Type B pancreatic cell (in vitro differentiated cells): ENCODE measurements at places on chromosomes 12 and 14.

- DNase-seq = peak; percentile 71
These were observed 78.6 kb downstream of the CCDC60 start for GRCh38 chr12:119412811-119413794.

DNA sequence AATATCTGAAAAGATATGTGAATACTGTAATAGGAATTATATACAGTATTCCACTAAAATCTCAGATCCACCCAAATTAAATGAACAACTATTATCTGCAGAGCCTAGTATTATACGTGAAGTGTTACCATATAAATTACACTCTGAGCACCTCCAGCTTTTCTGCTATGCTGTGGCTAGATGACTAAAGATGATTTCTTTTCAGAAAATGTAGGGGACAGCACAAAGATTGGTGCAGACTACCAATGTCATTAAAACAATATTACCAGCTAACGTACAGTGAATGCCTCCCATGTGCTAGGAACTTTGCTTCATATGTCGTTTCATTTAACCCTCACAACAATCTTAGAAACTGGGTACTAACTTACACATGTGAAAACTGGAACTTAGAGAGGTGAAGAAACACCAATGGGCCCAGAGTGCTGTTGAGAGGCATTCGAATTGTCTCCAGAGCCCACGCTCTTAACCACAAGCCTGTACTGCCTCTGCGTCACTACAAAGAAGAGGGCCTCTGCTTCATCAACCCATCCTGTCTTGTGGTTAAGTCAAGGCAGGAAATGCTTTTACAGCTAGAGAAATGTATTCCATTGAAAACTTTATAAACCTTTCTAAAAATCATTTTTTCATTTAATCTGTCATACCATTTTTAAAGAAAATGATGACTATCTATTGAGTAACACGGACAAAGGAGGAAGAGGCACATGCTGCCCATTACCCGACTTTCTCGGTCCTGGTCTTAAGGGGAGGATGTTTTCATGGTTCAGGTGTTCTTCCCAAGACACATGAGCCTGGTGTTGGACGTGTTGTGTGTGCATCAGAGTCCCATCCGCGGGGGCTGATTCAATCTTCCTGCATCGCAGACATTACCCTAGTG lies 1.3 kb downstream of the GPR65 start:
- DNase-seq = no peak

DNA sequence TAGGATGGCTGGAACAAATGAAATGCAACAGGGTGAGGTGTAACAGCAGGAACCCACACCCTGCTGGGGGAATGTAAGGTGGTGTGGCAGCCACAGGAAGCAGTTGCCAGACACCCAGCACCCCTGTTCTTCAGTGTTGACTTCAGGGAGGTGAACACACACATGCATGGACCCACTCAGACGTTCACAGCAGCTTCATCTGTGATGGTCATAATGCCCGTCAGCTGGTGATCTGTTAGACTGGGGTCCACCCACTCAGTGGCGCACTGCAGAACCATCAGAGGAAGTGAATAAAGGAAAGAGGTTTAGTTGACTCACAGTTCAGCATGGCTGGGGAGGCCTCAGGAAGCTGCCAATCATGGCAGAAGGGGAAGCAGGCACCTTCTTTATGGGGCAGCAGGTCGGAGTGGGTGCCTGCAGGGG lies 22.7 kb upstream of the TEX22 start:
- DNase-seq = no peak

DNA sequence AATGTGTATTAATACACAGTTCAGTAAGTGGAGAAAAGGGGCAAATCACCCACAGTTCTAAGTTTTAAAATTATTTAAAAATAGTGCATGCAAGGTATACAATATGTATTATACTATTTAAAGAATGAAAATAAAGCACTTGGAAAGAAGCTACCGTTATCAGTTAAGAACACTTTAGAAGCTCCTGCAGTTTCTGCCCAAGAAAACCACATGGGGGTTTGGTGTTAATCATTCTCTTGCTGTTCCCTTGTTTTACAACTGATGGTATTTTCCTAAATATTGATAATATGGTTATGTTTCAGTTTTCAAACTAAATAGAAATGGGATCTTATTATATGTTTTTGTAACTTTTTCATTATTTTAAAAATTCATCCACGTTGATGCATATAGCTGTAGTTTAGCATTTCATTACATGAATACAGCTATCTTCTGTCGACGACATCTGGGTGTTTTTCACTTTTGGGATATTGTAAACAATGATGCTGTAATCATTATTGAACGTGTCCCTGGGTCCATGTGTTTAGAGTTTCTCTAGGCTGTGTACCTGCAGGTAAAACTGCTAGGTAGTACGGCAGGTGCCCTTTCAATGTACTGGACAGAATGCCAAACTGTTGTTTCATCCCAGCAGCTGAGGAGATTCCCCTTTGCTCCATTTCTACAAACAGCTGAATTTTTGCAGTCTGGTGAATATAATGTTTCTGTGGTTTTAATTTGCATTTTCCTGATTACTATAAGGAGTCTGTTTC lies 64.1 kb downstream of the APPL2 start:
- DNase-seq = no peak

DNA sequence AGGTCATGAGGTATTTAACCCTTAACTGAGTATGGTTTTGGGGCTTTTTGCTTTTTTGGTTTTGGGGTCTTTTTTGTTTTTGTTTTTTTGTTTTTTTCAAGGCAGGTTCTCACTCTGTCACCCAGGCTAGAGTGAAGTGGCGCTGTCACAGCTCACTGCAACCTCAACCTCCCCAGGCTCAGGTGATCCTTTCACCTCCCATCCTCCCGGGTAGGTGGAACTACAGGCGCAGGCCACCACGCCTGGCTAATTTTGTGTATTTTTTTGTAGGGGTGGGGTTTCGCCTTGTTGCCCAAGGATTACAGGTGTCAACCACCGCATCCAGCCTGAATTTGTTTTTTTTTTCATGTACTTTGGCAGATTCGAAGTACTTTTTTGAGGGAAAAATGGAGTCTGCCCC lies 19.9 kb downstream of the RAP1B start:
- DNase-seq = no peak
